CD4-positive, alpha-beta T cell treated with Interleukin-1 beta for 1 hour (primary cell): ENCODE measurements at places on chromosomes 16 and 17.

DNA sequence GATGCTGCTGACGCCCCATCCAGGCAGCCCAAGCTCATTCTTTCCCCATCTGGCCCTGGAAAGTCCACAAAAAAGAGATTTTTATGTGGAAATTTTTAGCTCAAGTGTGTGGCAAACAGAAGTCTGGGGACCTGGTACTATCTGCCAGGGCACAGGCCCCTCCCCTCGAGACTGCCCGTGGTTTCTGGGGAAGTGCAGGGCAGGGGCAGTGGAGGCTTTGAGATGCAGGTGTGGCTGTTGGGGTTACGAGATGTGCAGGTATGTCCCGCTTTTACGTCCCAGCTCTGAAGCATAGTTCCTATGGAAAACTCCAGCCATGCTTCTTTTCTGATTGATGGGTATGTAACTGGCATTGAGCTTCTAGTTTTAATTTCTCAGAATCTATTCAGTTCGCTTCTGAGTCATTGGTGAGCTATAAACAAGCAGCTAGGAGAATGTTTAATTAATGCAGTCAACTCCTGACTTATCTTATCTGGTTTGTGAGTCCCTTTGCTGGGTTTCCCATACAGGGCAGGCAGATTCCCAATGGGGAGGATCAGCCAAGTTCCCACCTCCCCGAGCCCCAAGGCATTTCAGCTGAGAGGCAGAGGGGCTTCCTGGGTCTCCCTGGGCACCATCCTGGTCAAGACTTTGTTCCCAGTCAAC is 16.2 kb downstream of the TBX4 start:
- no peak for DNase-seq

GRCh38 chr17:36675250-36675649 is 73.9 kb downstream of the MRM1 start:
- peak; percentile 31 for DNase-seq

GRCh38 chr16:21088646-21089538 is 61.8 kb downstream of the DNAH3 start:
- DNase-seq: no peak

DNA sequence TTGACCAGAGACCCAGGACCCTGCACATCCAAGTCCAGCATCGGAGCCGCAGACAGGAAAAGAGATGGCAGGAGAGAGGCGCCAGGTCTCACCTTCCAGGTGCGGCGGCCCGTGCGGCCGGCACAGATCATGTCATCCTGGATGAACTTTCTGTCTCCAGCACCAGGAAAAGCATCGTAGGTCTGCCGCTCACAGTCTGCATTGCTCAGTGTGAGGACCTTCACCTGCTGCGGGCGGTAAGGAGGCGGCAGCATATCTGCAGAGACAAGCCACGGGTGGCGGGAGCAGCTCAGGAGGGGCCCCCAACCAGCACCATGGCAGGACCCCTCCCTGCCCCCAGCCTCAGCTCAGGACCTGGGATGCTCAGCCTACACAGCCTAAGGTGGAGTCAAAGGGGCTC is 17.9 kb downstream of the TPSD1 start:
- DNase-seq: no peak

- DNase-seq: no peak
Measured at GRCh38 chr16:907842-908241, 62.9 kb downstream of the LMF1 start.

DNA sequence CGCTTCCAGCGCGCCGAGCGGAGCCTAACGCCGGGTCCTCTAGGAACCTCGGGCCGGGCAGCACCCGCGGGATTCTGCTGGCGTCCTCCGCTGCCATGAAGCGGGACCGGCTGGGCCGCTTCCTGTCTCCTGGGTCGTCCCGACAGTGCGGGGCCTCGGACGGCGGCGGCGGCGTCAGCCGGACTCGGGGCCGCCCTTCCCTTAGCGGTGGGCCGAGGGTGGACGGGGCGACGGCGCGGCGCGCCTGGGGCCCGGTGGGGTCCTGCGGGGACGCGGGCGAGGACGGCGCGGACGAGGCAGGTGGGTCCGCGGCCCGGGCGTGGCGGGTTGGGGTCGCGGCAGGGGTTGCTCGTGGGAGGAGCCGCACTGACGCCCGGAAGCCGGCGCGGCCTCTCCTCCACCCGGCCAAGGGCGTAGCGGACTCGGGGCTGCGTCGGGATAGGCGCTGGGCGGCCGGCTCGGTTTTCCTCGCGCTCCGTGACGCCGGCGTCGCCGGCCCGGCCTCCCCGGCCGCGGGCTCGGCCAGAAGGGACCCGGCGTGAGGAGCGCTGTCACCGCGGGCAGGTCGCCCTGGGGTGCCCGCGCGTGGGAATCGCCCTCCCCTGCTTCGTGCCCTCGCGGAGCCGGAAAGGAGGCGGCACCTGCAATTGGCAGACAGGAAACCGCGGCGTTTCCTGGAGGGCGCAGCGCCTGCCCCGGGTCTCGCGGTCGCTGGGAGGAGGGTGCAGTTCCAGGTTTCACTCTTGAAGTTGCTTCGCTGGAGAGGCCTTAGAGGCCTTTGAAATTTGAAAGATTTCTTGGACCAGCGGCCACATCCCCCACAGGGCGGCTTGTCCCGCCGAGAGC is 432 bp downstream of the ZNF276 start:
- peak; percentile 90 for DNase-seq

DNA sequence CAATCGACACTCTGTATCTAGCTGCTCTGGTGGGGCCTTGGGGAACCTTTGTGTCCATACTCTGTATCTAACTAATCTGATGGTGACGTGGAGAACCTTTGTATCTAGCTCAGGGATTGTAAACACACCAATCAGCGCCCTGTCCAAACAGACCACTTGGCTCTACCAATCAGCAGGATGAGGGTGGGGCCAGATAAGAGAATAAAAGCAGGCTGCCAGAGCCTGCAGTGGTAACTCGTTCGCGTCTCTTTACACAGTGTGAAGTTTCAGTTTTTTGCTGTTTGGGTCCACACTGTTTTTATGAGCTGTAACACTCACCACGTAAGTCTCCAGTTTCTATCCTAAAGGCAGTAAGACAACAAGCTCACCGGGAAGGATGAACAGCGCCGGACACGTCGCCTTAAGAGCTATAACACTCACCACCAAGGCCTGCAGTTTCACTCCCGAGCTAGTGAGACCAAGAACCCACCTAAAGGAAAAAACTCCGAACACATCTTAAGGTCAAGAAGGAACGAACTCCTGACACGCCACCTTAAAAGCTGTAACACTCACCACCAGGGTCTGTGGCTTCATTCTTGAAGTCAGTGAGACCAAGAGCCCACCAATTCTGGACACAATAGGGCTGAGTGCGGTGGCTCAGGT is 64.6 kb downstream of the KPNA2 start:
- DNase-seq: no peak

GRCh38 chr17:8822401-8823035 is 23.4 kb upstream of the MFSD6L start:
- no peak for DNase-seq

DNA sequence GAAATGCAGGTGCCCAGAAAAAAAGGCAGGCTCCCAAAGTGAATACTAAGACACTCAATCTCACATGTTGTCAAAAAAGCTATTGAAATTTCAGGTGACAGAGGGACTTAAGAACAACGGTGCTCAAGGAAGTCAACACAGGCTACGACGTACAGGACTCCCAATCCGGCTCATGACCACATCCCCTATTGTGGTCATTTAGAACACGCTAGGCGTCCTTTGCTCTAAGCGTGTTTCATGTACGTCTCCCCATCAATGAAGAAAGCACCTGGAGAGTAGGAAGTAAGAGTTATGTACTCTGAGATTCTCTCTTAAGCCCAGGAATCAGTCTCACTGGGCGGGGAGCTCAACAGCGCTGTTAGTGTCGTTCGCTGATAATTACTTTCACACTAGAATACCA is 94.1 kb downstream of the MRM3 start:
- peak; percentile 8 for DNase-seq

DNA sequence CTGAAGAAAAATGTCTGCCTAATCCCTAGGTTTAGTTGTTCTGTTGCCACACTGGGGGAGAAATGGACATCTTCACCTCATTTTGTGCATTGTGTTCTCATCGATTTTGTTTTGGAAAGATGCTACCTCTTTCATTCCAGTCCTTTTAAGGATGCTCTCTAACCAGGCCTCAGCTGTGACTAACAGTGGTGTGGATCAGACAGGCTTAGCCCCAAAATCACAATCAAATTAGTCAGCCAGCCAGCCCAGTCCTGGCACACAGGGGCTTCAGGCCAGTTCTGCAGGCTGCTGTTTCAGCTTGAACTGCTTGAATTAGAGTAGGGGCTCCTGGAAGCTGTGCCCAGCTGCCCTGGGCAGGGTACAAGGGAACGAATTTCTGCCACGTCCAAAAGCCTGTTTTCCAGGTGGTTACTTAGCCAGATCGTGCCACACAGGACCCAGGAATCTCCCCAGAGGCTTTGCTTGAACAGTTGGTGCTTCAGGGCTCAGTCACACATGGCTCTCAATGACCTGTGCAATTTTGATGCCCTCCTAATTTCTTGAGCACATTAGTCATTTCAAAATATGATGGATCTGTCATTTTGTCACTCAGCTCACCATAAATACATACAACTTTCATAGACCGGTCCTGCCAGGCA is 60.7 kb downstream of the CLEC16A start:
- DNase-seq: no peak

DNA sequence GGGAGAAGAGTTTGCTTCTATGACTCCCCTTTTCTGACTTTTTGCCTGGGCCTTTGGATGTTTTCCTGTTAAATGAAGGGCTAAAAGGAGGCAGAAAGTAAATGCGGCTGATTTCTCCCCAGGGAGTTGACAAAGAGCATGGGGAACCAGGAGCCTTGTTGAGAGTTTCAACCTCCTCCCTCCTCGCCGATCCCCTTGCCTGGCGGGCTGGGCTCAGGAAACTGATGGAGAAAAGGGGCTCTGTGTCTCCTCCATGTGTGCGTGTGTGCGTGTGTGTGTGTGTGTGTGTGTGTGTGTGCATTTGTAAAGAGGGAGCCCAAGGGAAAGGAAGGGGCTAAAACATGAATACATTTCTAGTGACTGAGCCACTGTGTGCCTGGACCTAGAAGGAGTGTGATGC is 94.5 kb downstream of the ZDHHC7 start:
- DNase-seq: no peak

DNA sequence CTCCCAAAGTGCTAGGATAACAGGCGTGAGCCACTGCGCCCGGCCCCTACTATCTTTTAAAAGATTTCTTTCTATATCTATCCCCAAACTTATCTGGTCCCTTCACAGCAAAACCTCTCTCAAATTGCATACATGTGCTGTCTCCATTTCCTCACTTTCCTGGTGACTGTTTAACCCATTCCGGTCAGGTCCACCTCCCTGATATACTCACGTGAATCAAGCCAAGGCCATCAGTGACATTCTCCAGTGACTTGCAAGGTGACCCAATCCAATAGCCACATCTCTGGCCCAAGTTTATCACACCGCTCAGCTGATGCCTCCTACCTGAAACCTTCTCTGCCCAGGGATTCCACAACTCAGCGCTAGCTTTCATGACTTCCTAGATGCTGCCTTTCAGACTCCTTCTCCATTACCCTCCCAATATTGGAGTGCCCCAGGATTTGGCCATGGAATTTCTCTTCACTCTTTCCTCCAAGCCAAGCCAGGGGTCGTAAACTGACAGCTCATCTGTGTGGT is 1.4 kb upstream of the CTCF start:
- no peak for DNase-seq

DNA sequence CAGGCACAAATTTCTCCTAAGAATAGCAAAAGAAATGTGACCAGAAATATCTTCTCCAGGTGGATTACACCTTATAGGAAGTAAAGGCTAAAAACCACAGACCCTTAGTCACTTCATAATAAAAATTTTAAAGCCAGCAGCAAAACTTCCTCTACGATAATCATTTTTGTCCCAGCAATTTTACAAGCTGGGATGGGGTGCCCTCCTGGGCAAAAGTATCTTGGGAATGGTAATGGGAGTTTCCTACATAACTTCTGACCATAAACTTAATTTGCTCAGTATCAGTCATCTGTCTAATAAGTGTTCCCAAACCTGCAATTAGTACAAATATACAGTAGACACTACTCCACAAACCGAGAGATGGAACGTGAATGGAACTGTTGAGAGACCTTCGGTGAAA is 3.0 kb downstream of the PHF12 start:
- DNase-seq: no peak
